ENCODE measurements at places on chromosomes 7 and 10.

DNA sequence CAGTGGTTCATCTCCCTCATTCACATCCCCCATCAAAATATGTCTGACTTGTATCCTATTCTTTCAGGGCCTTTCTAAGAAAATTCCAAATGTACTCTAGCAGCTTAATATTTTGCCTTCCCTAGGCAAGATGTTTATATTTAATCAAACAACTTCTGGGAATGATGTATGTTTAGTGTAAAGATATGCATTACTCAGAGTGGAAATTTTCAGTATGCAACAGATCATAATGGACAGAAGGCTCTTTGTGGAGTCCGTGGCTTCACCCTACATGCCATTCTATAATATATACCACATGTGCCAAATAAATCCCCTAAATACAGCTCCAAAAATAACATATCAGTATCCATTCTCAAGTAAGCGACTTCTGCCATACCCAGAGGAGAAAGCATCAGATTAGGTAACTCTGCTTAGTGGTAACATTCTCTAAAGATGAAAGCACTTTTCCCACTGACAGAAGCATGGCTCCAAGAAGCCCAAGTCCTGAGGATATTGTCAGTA lies 316.6 kb downstream of the KCNMA1 start:
- DNase-seq: no peak

DNA sequence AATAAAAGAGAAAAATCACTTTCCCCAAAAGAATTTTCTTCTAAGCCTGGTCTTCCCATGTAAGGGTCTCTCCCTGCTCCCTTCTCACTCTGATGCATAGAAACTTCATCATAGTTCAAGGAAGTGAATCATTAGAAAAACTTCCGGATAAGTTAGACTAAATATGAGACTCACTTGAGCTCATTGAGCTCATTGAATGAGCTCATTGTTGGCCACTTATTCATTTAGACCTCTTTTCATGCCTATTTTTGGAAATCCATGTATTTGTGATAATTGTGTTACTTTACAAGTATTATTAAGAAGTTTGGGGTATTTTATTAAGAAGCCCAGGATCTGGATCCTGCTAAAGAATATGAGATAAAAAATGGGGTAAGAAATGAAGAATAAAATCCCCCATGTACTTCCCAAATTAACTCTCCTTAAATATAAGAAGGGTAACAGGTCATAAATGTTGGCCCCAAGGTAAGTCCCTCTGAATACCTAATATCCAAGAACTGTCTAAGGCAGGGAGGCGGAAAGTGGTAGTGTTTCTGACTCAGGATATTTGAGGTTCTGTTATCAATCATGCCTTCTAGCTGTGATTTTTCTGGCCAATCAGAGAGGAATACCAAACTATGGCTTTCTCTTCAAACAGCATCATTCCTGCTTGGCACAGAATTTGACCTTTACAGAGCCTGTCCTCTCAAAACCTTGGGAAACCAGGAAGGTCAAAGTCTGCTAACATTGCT lies 236.5 kb upstream of the PTN start:
- no peak for DNase-seq

DNA sequence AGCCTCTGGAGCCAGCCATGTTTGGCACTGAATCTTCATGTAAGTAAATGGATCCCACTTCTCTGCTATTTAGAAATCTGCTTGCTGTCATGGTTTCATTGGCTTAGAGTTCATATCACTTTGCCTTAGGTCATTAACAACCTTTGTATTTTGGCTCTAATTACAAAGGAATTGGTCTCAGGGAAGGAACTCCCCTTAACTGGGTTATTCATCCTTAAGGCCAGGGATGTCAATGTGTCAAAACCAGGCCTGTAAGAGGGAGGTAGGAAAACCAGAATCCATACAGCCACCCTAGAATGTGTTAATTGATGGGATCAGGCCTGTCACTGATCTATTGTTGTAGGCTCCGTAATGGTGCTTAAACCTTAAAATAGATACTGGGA lies 67.3 kb downstream of the ST7 start:
- peak; percentile 32 for DNase-seq

DNA sequence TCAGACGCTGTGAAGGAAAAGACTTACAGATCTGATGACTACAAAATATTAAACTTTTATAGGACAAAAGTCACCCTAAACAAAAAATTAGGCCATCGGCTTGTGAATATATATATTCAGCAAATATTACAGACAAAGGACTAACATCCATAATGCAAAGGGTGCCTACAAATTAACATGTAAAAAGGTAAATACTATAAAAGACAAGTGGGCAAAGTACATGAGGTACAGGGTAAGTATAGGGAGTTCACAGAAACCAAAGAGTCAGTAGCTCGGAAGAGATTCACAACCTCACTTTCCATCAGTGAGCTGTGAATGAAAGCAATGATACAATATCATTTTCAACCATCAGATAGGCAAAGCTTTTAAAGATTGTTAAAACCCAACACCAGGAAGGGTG lies 16.7 kb upstream of the KLF14 start:
- DNase-seq: no peak

Data from SW480 (cell line).